ENCODE measurements at places on chromosomes 3 and 15.

DNA sequence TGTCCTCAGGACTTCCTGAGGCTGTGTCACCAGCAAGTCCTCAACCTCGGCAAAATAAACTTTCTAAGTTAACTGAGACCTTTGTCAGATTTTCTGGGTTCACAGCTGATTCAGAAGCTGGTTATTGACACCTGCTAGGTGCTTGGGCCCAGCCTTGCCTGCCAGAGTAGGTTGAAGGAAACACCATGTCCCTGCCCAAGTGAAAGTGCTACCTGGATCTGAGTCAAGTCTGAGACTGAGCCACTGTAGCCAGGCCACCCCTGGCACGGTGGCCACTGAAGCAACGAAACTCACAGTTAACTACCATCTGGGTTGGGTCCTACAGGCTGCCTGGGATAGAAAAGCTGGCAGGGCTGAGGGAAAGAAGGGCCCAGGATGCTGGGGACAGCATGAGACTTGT lies 8.2 kb downstream of the HYAL2 start:
- DNase-seq: no peak

- DNase-seq: no peak
These were observed 603.2 kb upstream of the KCNMB2 start for GRCh38 chr3:177932750-177933660.

DNA sequence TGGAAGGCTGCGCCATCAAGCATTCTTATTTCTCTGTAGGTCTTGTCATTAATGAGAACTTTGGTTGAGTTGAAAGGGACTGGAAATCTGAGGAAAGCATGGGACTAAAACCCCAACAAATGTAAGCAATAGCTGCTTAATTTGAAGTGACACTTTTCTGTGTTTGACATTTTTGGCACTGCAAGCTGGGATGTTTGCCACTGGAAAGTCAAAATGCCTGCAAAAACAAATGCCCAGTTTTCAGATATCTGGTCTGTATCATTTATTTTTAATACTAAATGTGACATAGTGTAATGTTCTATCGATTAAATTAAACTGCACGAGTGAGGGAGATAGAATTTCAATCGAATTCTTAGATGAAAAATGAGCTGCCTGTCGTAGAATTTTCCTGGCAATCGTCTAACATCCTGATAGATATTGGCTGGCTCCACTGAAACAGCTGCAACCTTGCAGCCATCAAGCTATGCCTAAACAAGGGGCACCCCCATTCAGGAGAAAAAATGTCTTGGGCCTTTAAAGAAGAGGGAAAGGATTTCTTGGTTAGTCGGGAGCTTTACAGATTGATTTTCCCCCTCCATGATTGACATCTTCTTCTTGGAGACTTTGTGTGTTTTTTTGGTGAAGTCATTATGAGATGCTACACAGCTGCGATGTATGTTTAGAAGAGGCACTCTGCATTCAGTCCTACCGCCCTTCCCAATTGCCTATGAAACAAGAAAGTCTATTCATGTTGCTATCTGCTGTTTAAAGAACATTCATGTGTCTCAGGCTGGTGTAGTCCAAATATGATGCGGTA lies 316.7 kb upstream of the TBL1XR1 start:
- no peak for DNase-seq

DNA sequence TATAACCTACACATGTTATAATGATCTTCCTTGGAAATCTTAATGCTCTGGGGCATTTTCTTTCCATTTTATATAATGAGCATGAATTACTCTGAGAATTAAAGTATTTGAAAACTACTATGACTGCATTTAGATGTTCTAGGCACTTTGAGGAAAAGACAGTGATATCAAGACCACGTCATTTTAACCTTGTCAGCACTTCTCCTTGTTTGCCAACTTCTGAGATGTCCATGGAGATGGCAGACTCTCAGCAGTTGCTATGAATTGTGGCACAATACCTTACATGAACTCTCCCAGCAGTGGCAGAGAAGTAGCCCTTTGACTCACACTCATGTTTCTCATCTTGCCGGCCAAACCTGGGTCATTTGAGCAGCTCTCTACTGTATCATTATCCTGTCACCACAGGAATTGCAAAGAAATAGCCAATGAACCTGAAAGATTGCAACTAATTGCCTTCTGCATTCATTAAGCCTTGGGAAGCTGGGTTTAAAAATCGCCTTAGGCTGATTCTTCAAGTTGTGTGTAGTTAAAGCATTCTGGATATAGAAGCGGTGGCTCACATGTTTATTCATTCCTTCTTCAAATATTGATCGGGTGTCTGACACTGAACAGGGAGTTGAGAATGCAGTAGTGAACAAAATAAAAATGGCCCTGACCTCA lies 272.2 kb upstream of the CFAP20DC start:
- DNase-seq: no peak

DNA sequence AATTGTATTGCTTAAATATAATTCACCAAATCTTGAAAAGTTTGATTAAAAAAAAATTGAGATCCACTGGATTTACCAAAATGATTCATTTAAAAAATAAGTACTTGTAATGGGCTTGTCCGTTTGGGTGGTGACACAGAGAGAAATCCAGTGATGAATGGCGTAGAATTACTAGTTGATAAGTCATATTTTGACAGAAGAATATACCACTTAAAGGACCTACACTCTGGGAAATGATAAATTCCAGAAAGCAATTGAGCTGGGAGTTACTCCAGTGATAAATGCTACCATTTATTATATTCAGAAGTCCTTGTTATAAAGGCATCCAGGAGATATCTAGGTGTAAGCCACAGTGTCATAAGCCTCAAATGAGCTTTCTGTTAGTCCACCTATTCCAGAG lies 141.8 kb upstream of the CFAP20DC start:
- DNase-seq: no peak

DNA sequence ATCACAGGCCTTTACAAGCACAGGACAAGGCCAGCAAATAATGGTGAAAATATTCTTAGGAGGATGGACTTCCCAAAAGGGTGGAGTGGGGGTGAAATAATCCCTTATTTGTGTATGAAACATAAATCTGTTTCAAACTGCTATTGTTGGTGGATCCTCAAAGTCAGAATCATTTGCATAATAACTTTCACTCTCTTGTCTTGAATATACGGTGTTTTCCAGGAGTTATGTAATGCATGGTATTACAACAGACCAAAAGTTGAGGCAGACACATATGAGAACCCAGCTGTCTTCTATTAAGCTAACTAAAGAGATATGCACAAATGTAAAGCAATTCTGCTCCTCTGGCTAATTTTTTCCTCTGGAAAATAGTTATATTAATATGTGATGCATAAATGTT lies 57.7 kb downstream of the PRTG start:
- no peak for DNase-seq
